ENCODE measurements at places on chromosomes 5 and 9. TPM values are rescaled to one million over a fixed set of nuclear protein-coding genes. Genes with fewer than 3 reads are reported as not detected.

- DNase-seq: no peak
These were observed 1.7 kb downstream of the PCDHGB1 start for GRCh38 chr5:141351591-141351990.

DNA sequence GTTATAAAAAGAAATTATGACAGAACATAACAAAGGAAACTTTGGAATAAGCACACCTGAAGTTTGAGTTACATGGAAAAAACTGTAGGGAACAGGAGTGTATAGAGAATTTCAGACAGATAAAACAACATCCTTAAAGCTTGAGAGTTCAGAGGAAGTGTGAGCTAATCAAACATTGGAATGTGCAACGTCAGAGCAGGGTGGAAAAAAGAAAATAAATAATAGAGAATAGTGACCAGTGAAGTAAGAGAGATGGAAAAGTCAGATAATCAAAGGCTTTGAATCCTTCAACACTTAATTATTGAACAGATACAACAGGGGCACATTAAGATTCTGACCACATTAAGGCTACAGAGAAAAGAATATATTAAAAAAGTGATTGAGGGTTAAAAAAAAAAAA lies 128.5 kb upstream of the CDH10 start:
- DNase-seq: no peak

DNA sequence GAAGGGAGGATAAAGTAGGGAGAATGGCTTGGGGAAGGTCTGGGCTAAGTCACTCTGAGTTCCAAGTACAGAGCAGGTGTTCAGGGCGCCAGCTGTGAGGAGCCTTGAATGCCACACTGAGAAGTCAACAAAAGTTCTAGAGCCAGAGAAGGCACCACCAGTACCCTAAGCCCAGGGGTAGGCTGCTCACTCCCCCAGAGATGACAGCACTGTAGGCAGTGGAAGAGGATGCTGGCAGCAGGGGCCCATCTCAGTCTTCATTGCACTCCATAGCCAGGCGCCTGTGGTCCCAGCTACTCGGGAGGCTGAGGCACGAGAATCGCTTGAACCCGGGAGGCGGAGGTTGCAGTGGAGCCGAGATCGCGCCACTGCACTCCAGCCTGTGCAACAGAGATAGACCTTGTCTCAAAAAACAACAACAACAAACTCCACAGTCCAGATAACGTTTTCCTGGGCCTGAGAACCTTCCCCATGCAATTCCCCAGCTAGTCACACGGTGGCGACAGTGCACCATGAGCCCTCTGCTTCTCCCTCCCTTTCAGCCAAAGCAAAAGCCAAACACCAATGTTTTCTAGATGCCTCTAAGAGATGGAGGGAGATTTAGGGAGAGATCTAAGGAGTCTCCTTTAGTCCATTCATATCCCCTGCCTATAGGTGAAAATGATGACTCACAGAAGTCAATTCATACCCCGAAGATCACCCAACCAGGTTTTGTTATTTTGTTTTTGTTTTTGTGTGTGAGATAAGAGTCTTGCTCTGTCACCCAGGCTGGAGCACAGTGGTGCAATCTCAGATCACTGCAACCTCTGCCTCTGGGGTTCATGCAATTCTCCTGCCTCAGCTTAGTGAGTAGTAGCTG lies 19.8 kb upstream of the NSD1 start:
- peak; percentile 79 for DNase-seq

- DNase-seq: no peak
These were observed 58.6 kb upstream of the LMNB1 start for GRCh38 chr5:126718236-126718868.

TCF7 gene
- 2.4 TPM for total RNA-seq

NMUR2 gene
- total RNA-seq: not detected

ADGRD2 gene
- total RNA-seq: not detected

ELOVL7 gene
- total RNA-seq: 1.3 TPM
